Stimulated activated CD4-positive, alpha-beta T cell treated with anti-CD3 and anti-CD28 coated beads, Interleukin-4, amount 100 ng/mL, for 48 hours (primary cell): ENCODE measurements at places on chromosomes 7 and 10.
A peak's percentile ranks its signal among the peaks of the same experiment; 100 is the strongest.

- no peak for DNase-seq
Observed at GRCh38 chr7:142375710-142376313, 118.0 kb upstream of the PRSS58 start.

DNA sequence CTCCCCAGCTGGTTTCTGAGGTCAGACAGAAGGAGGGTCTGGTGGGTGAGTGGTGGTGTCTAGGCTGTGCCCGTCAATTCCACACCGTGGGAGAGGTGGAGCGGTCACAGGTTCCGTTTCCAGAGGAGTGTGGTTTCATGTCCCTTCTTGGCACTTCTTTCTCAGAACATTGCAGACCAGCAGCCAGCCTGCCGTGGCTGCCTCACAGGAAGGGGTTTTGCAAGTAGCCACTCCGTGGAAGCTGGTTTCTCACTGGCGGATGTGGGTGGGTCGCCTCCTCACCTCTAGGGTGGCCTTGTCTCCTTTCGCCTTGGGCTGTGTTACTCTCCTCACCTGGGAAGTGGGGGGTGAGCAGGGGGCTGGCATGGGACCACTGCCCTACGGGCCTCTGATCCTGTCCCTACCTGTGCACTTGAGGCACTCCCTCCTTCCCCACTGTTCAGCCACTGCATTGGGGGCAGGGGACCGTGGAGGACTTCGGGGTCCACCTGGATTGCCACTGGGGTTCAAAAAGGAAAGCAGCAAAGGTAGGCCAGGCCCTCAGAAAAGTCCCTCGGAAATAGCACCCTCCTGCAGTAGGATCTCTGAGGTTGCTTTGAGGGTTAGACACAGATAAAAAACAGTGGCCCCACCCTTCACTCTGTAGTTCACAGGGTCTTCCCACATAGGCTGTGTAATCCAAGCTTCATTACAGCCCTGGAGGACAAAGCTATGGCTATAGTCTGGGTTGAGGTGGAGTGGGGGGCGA lies 33.9 kb downstream of the TSPAN14 start:
- no peak for DNase-seq

- no peak for DNase-seq
Observed at GRCh38 chr7:51154201-51154600, 162.4 kb downstream of the COBL start.

- DNase-seq, result no peak
Observed at GRCh38 chr10:119670717-119671116, 19.5 kb downstream of the BAG3 start.

DNA sequence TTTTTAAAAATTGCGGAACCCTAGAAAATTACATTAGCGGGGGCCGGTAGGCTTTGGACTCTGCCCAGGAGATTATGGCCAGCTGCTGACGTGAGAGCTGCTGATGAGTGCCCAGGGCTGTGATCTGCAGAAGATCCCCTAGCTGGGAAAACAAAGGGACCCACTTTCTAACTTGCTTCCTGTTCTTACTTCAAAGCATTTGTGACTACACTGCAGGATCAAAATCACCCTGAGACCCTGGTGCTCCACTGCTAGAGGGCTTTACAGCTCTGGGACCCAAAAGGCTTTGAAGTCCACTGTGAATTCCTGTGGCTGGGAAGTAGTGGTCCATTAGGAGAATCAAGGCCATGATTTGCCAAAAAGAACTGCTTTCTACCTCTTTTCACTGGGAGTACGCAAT lies 499.4 kb upstream of the AKR1E2 start:
- no peak for DNase-seq

GRCh38 chr7:13984831-13985685 lies 4.4 kb downstream of the ETV1 start:
- no peak for DNase-seq

DNA sequence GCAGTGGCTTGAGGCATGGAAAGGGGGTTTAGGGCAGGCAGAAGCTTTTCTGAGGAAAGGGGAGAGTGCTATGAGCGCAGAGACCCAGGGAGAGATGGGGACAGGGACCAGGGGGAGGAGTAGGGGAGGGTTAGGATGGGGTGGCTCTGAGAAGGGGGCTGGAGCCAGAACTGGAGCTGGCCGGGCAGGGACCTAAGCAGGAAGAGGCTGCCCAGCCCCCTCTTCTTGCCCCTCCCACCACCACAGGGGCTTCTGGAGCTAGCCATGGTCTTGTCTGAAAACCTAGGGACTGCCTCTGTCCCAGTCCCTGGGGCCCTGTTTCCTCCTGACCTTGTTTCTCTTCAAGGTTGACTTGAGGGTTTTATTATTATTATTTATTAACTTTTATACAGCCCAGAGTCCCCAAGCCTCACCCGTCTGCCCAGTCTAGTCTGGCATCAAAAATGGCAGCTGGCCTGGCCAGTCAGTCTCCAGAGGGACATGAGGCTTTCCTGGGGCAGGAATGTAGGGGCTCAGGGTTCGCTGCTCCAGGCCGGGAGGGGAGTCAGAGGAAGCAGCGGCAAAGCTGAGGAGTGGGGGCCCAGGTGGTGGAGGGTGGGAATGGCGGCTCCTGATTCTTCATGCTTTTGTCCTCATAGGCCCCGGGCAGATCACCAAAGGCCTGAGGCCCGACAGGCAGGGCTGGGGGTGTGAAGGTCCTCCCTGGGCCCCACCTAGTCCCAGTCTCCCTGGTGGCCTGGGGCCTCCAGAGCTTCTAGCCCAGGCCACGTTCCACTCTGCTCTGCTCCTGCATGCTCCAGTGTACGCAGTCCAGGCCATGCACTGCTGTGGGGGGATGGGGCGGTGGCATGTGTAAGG lies 5.7 kb downstream of the TRIM8 start:
- no peak for DNase-seq

- DNase-seq, result no peak
Observed at GRCh38 chr7:94344826-94345225, 49.9 kb upstream of the COL1A2 start.

- no peak for DNase-seq
Observed at GRCh38 chr10:103698266-103698665, 157.1 kb downstream of the SH3PXD2A start.

- no peak for DNase-seq
Observed at GRCh38 chr10:94546901-94547185, 1.3 kb downstream of the HELLS start.

DNA sequence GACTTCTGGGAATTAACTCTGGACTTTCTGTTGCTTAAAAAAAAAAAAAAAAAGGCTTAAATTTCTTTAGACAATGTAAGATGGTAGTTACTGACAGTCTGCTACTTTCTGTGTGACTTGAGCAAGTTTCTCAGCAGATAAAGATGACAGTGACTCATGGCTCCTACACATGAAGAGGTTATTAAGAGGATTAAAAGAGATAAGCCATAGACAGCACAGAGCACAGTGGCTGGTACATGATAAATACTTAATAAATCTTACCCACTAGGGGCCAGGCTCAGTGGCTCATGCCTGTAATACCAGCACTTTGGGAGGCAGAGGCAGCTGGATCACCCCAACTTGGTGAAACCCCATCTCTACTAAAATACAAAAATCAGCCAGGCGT lies 174.8 kb downstream of the JAZF1 start:
- no peak for DNase-seq

DNA sequence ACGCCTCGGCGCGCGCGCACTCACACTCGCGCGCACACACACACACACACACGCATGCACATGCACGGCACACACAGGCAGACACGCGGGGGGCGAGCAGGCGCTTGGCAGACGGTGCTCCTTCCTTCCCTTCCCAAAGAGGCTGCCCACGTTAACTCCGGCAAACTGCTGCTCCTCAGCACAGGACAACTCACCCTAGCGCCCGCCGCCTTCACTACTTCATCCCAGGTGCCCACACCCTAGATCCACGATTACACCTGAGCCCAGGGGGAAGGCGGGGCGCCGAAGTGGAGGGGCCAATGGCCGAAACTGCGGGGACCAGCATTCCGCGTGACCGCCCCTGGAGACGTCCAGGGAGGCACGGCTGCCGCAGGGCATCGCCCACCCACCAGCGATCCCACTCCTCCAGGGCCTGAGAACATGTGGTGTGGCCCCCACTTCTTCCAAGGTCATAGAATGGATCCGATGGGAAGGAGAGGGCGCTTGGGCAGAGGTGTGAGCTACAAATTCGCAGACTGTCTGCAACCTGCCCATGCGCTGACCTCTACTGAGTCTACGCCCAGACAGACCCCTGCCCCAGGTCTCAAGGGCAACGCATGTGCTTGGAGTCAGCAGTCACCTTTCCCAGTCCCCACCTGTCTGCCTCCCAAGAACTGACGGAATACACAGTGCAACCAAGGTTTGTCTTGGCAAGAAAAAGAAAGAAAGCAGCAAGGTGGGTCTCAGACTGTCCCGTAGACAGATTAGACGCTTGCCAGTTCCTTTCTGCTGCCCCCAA lies 74.6 kb downstream of the CALN1 start:
- no peak for DNase-seq

- DNase-seq, result no peak
Observed at GRCh38 chr7:44167920-44168319, 21.3 kb downstream of the GCK start.

GRCh38 chr7:46933596-46933995 lies 648.3 kb downstream of the TNS3 start:
- no peak for DNase-seq

- peak; percentile 15 for DNase-seq
Observed at GRCh38 chr10:77925795-77926565, 575 bp downstream of the DLG5 start.

- no peak for DNase-seq
Observed at GRCh38 chr7:105191331-105191730, 177.3 kb downstream of the KMT2E start.

DNA sequence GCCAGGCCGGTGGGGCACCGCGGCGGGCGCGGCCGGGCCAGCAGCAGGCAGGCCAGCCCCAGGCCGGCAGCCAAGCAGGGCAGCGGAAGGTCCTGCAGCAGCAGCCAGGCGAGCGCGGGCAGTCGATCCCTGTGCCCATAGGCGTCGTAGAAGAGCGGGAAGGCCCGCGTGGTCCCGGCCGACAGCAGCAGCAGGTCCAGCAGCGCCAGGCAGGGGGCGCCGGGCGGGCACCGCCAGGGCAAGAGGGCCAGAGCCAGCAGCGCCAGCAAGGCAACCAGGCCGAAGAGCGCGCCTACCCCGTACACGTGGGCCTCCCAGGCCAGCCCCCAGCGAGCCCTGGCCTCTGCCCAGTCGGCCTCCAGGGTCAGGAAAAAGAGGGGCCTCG lies 8.4 kb upstream of the RBM28 start:
- no peak for DNase-seq

GRCh38 chr7:139679731-139680594 lies 97.8 kb downstream of the HIPK2 start:
- DNase-seq, result no peak

DNA sequence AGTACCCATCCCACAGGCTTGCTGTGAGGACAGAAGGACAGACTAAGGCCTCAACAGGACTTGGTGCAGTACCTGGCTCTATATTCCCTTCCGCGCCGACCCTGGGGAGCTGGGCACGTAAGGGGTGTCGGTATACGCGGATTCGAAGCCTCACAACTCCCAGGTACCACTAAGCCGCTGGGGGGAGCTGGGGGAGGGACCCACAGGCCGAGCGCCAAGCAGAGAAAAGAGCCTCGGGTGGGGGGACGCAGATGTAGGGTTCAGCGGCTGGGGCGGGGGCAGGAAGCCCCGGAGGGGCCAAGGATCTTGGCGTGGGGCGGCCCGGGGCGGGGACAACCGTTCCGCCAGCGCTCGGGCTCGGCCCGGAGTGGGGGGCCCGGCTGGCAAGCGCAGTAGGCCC lies 126.4 kb upstream of the ZNF746 start:
- DNase-seq, result no peak

DNA sequence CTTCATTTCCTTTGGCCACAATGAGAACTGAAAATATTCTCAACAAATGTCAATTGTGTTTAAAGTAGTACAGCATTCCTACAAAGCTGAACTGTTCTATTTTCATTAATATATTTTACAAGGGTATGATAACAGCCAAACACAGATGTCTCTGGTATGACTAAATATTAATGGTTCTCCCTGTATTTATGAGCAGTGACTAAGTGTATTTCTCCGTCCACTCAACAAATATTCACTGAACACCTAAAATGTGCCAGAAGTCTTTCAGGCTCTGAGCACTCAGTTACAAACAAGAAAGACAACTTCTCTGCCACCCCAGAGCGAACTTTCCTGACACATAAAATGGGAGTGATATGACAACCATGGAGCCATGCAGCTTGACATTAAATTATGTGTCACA lies 135.6 kb downstream of the VPS41 start:
- DNase-seq, result no peak

DNA sequence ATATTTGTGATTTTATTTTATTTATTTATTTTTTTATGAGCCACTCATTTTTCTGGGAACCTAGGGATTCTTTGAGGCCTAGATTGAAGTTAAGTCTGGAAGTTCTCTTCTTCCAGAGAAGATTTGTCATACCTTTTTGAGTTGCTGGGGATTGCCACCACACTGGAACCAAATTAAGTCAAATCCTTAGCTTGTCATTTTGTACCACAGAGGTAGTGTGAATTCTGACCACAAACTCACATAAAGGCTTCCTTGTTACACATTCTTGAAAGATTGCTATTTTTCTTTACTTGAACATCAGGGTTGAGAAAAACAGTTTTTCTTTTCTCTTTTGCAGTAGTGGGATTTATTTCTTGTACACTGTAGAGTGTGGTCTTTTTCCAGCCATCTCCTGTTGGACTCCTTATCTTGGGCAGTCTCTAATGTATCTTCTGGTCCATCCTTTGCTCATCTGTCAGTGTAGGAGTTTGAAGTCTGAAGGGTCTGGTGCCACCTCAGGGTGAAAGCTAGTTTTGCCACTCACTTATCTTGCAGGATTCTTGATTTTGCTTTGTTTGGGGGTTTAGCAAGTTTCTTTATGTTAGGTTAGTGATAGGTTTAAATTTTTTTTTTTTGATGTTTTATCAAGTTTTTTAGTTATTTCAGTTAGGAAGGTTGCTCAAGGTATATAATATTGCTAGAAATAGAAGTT lies 24.8 kb downstream of the PCBD1 start:
- DNase-seq, result no peak

DNA sequence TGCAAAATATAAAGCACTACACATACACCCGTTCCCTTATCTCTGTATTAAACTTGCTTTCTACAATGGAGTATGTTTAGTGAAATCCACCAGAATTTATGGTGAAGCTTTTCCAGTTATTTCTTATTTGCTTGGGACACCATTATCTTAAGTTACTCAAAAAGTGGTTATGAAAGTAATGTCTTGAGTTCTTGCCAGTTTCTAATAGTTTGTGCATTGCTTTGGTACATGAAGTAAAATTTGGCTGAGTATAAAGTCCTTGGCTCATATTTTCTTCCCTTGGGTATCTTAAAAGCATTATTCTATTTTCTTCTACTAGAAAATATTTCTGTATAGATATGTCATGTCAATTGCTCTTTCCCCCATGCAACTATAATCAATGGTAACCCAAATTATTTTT lies 85.2 kb downstream of the POLR1F start:
- no peak for DNase-seq

GRCh38 chr7:17446340-17446739 lies 147.9 kb downstream of the AHR start:
- DNase-seq, result no peak

GRCh38 chr10:60569681-60570080 lies 180.0 kb upstream of the ANK3 start:
- DNase-seq, result no peak

GRCh38 chr10:87640043-87640442 lies 19.6 kb upstream of the PAPSS2 start:
- no peak for DNase-seq

- DNase-seq, result no peak
Observed at GRCh38 chr10:92619368-92619767, 26.4 kb downstream of the KIF11 start.

GRCh38 chr10:7428673-7429350 lies 18.0 kb upstream of the SFMBT2 start:
- no peak for DNase-seq
